ENCODE measurements at places on chromosomes 3 and 15. TPM values are rescaled to one million over a fixed set of nuclear protein-coding genes. Genes with fewer than 3 reads are reported as not detected.

GRCh38 chr3:29576675-29577074, 295.8 kb downstream of the RBMS3 start:
- no peak overlapping the region for H3K27ac ChIP-seq
- DNase-seq, result no peak
- H3K36me3 ChIP-seq, result no peaks in the 10 kb centered on the region

DNA sequence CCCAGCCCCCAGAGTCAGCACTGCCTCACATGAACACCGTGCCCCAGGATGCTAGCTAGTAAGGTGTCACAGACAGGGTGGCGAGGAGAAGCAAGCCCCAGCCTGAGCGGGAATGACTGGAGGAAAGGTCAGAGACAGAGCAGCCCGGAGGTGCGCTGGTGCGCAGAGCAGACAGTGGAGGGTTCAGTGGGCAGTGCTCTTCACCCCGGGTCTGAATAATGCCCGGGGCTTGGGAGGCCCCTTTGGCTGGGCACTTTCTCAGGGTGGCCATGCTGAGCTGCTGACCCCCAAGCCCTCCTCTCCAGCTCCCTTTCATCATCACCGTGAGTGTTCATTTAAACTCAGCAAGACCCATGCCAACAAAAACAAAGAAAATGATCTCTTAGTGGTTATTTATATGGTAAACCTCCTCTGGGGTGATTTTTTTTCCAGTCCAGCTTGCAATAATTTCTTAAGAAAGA, 110.8 kb downstream of the VGLL4 start:
- H3K36me3 ChIP-seq, result no peaks in the 10 kb centered on the region
- H3K27ac ChIP-seq, result no peak overlapping the region
- peaks cover 11% of the 10 kb centered on the region for H3K4me1 ChIP-seq
- no peak overlapping the region for H3K4me3 ChIP-seq
- H3K27me3 ChIP-seq, result no peaks in the 10 kb centered on the region

- no peaks in the 10 kb centered on the region for H3K36me3 ChIP-seq
- H3K4me3 ChIP-seq, result no peak overlapping the region
- peaks cover 2% of the 10 kb centered on the region for H3K27me3 ChIP-seq
These were observed 207.9 kb downstream of the ZIC1 start for GRCh38 chr3:147616998-147617619.

DNA sequence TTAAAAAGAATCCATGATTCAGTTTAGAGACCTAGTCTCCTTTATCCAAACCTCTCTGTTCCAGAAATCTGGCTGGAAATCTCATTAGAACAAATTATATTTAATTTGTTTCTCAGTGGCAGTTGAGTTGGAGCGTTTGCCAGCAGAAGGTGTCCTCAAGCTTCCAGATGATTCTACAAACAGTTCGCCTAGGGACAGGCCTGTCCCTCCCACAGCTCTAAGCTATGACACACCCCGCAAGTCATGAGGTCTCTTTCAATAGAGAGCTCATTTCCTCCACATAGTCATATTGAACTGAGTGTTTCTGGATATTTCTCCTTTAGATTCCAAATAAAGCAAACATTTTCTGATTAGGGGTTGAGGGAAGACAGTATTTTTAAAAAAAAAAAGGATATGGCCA, 230.3 kb downstream of the ATP8B4 start:
- no peaks in the 10 kb centered on the region for H3K36me3 ChIP-seq
- no peaks in the 10 kb centered on the region for H3K4me1 ChIP-seq
- no peak overlapping the region for H3K4me3 ChIP-seq
- DNase-seq, result no peak
- no peaks in the 10 kb centered on the region for H3K27me3 ChIP-seq

GRCh38 chr15:34043813-34044212, 4.8 kb upstream of the AVEN start:
- no peak for DNase-seq
- H3K4me1 ChIP-seq, result peaks cover 5% of the 10 kb centered on the region
- no peak overlapping the region for H3K4me3 ChIP-seq
- peaks cover 4% of the 10 kb centered on the region for H3K27me3 ChIP-seq

GRCh38 chr15:30919877-30920550, 16.3 kb downstream of the FAN1 start:
- H3K27ac ChIP-seq, result no peak overlapping the region
- DNase-seq, result no peak
- H3K4me3 ChIP-seq, result no peak overlapping the region
- no peaks in the 10 kb centered on the region for H3K27me3 ChIP-seq
- H3K4me1 ChIP-seq, result no peaks in the 10 kb centered on the region

The P2RY13 gene
- not detected for total RNA-seq

DNA sequence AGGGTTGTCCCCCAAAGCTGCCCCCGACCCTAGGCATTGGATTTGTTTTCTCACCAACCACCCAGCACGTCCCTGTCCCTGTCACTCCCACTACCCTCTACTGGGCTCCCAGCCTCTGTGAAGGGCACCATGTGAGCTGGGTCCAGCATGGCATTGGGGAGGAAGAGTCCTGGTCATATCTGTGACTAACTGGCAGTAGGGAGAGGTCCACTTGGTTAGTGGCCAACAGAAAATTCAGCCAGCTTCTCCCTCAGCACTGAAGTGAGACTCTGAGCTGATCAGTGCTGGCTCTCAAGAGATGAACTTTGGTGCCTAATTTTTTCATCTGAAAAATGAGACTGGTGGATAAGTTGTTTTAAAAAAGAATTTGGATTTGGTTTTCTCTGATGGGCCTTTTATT, 11.3 kb upstream of the KIF23 start:
- DNase-seq, result no peak
- H3K36me3 ChIP-seq, result peaks cover 8% of the 10 kb centered on the region
- H3K27ac ChIP-seq, result no peak overlapping the region
- H3K27me3 ChIP-seq, result no peaks in the 10 kb centered on the region
- H3K4me3 ChIP-seq, result no peak overlapping the region

The IL20RB gene
- 1.7 TPM for total RNA-seq

- H3K4me3 ChIP-seq, result no peak overlapping the region
- H3K4me1 ChIP-seq, result no peaks in the 10 kb centered on the region
- no peaks in the 10 kb centered on the region for H3K36me3 ChIP-seq
These were observed 142.4 kb downstream of the P2RY1 start for GRCh38 chr3:152977366-152977765.

DNA sequence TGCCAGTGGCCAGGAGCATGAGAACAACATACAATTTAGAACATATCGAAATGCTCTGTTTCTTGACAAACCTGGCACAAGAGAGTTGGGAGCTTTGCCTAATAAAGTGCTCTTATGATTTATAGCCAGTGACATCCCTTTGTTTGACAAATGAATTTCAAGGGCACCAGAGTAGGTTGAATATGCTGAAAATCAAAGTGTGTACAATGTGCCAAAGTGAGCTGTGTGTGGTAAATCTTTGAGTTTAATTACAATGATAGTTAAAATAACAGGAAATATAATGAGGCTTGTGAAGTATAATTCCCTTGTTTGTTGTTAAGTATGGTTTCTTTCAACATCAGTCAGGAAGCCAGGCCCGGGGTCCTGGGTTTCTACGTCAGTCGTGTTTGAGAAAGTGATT, 211.9 kb downstream of the EBLN2 start:
- no peak overlapping the region for H3K27ac ChIP-seq
- no peaks in the 10 kb centered on the region for H3K36me3 ChIP-seq
- DNase-seq, result no peak
- peaks cover 4% of the 10 kb centered on the region for H3K4me1 ChIP-seq
- H3K4me3 ChIP-seq, result no peak overlapping the region
- no peaks in the 10 kb centered on the region for H3K27me3 ChIP-seq

The CCNB2 gene
- total RNA-seq, result 40.9 TPM

DNA sequence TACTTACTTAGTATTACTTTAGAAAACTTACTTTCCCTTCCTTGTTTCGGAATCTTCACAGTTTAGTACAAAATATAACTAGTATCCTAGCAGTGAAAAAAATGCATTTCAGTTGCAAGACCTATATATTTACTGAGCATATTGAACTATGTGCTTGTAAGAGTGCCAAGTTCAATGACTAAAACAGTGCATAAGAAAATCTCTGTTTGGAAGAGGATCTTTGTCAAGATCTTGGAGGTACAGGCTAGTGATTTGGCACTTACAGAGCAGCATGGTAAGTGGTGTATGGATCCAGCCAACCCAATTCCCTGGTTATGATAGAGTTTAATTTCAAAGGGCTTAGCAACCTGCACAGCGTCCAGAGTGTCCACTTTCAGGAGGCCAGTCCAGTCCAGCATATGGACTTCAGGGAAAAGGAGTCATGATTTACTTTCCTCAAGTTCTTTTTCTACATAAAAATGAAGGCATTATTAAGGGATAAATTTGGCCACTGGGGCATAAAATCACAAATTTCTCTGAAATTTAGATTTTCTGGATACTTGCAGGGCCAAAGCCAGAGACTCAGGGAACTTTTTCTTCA, 625.8 kb upstream of the BCHE start:
- H3K36me3 ChIP-seq, result no peaks in the 10 kb centered on the region
- H3K4me3 ChIP-seq, result no peak overlapping the region
- H3K27ac ChIP-seq, result no peak overlapping the region
- DNase-seq, result no peak
- H3K27me3 ChIP-seq, result no peaks in the 10 kb centered on the region

The GATM gene
- total RNA-seq, result 64.1 TPM

The MAN2C1 gene
- 200 TPM for total RNA-seq

DNA sequence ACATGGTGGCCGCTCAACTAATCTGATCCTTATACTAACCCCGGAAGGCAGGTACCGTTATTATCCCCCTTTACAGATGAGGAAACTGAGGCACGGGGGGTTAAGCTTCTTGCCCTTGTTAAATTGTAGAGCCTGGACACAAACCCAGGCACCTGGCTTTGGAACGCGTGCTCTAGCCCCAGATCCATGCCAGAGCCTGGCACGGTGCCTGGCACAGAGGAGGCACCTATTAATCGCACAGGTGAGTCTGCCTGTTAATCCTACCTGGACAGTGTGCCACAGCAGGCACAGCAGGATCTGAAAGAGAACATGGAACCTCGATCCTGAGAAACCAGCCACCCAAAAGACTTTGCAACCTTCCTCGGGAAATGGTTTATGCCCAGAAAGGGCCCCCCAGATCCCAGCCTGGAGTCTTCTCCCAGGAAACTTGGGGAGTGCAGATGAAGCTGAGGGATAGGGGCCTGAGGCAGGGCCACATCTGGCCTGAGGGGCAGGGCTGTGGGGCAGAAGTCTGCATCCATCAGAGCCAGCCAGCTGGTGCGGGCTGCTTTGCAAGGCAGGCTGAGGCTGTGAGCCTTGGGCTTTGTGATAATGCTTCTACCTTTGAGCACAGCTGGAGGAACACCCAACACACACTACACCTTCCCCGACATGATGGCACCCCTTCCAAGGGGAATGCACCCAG, 55.3 kb upstream of the SLC6A1 start:
- no peaks in the 10 kb centered on the region for H3K36me3 ChIP-seq
- no peak for DNase-seq
- H3K4me1 ChIP-seq, result no peaks in the 10 kb centered on the region
- H3K4me3 ChIP-seq, result no peak overlapping the region

DNA sequence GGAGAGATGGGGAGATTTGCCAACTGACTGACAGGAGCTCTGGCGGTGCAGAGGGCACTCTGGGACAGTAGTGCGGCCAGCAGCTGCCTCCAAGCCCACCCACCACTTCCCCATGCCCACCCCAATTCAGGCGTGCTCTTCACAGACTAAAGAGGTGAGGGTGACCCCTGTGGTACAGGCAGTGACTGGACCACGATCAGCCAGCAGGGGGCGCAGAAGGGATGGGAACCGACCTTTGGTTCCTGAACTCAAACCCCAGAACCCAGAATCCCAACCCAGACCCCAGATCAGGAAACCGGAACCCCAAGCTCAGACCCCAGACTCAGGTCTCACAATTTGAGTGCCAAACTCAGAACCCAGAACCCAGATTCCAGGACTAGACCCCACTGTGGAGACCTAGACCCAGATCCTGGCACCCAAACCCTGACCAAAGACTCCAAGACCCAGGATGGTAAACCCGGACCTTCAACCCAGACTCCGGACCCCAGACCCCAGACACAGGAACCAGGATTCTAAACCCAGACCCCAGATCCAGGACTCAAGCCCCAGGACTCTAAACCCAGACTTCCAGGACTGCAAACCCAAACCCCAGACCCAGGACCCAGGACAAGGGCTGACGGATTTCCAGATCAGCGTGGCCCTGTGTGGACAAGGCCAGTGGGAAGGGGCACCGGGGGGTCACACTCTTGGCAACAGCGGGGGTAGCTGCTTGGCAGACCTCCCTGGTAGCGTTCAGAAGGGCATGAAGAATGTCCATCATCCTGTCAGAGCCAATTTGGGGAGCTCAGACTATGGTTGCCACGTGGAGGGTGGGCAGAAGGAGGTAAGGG, 3.7 kb upstream of the MYL3 start:
- no peak overlapping the region for H3K4me3 ChIP-seq
- H3K4me1 ChIP-seq, result peaks cover 2% of the 10 kb centered on the region
- no peak overlapping the region for H3K27ac ChIP-seq

The SLC24A5 gene
- total RNA-seq, result not detected

DNA sequence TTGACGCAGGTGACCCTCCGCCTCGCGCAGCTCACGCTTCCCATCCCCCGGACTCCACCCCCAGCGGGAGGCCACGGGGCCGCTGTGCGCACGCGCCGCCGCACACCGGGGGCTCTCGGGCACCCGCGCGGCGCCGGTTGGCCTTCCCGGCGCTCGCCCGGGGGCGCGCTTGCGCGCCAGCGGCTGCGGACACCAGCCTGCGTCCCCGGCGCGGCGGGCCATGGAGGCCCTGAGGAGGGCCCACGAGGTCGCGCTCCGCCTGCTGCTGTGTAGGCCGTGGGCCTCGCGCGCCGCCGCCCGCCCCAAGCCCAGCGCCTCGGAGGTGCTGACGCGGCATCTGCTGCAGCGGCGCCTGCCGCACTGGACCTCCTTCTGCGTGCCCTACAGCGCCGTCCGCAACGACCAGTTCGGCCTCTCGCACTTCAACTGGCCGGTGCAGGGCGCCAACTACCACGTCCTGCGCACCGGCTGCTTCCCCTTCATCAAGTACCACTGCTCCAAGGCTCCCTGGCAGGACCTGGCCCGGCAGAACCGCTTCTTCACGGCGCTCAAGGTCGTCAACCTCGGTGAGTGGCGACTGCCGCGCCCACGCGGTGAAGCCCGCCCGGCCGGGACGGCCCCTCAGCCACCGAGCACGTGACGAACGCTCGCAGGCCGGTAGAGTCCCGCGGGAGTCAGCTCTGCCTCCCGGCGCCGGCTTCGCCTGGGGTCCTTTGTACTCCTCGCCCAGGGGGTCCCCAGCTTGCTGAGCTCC, at the start of gene C15orf61:
Gene C15orf61 (plus strand): TSS at position 103 of the 754 bp plus-strand sequence. CDS start 118 bp downstream, at position 221.
- H3K4me1 ChIP-seq, result peaks cover 19% of the 10 kb centered on the region
- DNase-seq, result peak; percentile 82
- no peaks in the 10 kb centered on the region for H3K27me3 ChIP-seq
- peaks cover 6% of the 10 kb centered on the region for H3K36me3 ChIP-seq
- H3K27ac ChIP-seq, result peak within 1 kb of the TSS; percentile 98
- H3K4me3 ChIP-seq, result peak within 1 kb of the TSS; percentile 87

All from progenitor cell of endocrine pancreas (in vitro differentiated cells).